IPS-NIHi11 (cell line): ENCODE measurements at places on chromosomes 4 and X.
A peak's percentile ranks its signal among the peaks of the same experiment; 100 is the strongest.

DNA sequence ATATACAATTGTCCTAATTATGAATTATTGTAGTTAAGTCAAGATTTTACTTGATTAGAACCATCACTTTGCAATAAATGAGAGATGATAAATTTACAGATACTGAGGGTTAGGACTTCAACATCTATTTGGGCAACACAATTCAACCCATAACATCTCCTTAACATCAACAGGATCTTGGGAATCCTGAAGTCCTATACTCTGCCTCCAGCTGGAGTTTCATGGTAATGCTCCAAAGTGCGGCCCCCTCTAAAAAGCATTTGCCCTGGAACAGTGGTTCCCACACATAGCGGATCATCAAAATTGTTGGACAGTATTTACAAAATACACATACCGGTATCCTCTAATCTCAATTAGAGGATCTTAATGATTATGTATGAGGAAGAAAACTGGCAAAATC is 618.6 kb downstream of the CENPC start:
- peak; percentile 14 for DNase-seq

DNA sequence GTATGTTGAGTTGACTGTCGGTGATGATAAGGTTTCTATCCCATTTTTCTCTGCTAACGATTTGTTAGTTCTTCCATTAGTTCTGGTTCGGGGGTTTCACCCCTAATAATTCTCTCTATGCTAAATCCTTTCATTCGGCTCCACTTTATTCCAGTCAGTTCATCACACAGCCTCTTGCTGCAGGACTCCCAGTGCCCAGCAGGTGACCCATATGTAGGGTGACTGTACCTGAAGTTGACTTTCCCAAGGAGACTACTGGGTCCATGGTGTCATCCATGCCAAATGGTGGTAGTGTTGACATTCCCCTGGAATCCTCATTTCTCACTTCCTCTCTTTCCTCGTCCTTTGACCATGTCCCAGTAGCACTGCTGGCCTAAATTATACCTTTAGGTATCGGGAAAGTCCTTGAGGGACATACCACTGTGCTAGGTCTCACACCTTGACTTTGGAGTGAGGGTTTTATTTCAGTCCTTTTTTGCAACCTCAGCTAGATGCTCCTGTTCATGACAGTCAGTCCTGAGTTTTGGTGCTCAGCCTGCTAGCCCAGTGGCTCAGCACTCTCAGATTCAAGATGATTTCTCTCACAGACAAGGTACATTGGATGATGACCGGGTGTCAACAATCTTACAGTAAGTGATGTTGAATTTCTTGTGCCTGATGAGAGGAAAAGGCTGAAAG is 105.1 kb upstream of the ARHGAP24 start:
- no peak for DNase-seq

GRCh38 chr4:173943547-173943946 is 339.9 kb downstream of the FBXO8 start:
- no peak for DNase-seq

DNA sequence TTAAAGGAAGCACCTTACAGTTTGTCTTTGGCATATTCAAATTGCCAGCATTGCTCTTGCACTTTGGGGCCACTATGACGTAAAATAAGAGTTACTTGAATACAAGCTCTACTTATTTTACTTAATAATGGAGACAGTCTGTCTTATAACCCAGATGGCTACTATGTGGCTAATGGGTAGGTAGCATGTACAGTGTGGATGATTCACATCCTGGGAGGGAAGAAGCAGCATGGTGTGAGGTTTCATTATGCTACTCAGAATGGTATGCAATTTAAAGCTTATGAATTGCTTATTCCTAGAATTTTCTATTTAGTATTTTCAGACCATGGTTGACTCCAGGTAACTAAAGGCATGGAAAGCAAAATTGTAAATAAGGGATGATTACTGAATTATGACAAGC is 761.8 kb upstream of the ATOH1 start:
- DNase-seq: no peak

GRCh38 chr4:149056615-149057014 is 614.4 kb upstream of the NR3C2 start:
- no peak for DNase-seq

GRCh38 chrX:39299615-39300014 is 498.4 kb downstream of the MID1IP1 start:
- no peak for DNase-seq

GRCh38 chr4:155062948-155063347 is 145.5 kb upstream of the NPY2R start:
- no peak for DNase-seq

- no peak for DNase-seq
Measured at GRCh38 chr4:38284294-38285030, 324.3 kb downstream of the PTTG2 start.

DNA sequence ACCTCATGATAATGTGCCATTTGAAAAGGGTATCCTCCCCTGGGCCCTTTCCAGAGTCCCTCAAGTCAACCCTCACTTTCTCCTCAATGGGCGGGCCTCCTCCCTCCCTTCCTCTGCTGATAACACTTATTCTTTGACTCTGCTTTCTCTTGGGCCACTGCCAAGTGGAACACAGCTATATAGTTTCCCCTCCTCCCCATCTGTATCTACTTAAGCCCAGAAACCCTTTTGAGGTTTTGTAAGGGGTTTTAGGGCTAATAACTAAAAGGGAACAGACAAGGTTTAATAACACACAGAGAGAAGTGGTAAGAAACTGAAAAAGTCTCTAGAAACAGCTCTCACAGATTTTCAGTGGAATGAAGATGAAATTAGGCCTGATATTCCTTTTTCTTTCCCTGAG is 116.7 kb downstream of the GPC3 start:
- no peak for DNase-seq

GRCh38 chr4:81638698-81639097 is 167.0 kb upstream of the RASGEF1B start:
- DNase-seq: no peak

- DNase-seq: no peak
Measured at GRCh38 chr4:11436084-11436483, 7.4 kb upstream of the HS3ST1 start.

DNA sequence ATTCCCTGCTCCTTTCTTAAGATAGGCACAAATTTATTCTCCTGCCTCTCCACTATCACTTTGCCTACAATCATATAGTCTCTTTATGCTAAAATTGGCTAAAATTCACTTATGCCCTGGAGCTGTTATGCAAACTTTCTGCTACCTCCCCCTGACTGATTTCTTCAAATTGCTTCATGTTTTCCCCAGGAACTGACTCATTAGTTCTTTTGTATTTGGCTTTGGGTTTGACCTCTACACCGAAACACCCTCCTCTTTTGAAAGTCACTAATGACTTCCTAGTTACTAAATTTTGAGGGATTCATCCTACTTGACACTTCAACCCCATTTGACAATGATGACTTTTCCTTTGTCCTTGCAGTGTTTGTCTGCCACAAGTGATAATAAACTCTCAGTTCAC is 222.6 kb downstream of the NDST4 start:
- no peak for DNase-seq

DNA sequence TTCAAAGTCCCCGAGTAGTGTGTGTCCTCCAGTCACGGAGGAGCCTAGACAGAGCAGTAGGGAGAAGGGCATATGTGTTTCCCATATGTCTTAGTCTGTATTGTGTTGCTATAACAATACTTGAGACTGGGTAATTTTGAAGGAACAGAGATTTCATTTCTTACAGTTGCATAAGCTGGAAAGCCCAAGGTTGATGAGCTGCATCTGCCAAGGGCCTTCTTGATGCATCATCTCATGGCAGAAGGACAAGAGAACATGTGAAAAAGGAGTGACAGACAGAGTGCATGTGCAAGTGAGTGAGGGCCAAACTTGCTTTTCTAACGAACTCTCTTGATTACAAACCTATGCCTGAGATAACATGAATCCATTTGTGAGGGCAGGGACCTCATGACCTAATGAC is 243.4 kb downstream of the ARHGAP10 start:
- no peak for DNase-seq

GRCh38 chr4:185599553-185600243 is 64.4 kb upstream of the PDLIM3 start:
- no peak for DNase-seq

GRCh38 chr4:41538017-41538733 is at the start of gene LIMCH1:
Gene LIMCH1 (plus strand): TSS chr4:41538157. CDS start chr4:41605996, 67,839 bp downstream.
- DNase-seq: peak; percentile 17

DNA sequence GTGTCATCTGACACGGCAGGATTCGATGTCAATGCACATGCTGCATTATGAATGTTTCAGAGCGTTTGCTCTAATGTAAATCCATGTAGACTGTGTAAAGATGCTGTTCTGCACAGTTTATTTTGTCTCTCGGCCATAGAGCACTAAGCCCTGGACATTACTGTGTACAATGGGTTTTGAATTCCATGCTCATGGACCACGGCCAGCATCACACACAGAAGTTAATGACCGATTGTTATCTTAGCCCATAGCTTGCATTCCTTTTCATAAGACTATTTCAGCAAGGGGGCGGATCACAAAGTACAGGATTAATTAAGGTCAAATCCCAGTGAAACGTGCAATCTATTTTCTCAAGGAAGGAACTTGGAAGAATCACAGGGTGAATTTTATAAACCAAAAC is 286.1 kb upstream of the TENM3 start:
- peak; percentile 39 for DNase-seq

DNA sequence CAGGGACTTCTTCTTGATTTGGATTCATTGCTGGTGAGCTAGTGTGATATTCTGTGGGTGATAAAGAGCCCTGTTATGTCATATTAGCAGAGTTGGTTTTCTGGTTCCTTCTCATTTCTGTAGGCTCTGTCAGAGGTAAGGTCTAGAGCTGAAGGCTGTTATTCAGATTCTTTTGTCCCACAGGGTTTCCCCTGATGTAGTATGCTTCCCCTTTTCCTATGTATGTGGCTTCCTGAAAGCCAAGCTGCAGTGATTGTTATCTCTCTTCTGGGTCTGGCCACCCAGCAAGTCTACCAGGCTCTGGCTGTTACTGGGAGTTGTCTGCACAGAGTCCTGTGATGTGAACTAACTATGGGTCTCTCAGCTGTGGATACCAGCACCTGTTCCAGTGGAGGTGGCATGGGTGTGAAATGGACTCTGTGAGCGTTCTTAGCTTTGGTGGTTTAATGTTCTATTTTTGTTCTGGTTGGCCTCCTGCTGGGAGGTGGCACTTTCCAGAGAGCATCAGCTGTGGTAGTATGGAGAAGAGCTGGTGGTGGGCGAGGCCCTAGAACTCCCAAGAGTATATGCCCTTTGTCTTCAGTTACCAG is 373.7 kb downstream of the AR start:
- no peak for DNase-seq

DNA sequence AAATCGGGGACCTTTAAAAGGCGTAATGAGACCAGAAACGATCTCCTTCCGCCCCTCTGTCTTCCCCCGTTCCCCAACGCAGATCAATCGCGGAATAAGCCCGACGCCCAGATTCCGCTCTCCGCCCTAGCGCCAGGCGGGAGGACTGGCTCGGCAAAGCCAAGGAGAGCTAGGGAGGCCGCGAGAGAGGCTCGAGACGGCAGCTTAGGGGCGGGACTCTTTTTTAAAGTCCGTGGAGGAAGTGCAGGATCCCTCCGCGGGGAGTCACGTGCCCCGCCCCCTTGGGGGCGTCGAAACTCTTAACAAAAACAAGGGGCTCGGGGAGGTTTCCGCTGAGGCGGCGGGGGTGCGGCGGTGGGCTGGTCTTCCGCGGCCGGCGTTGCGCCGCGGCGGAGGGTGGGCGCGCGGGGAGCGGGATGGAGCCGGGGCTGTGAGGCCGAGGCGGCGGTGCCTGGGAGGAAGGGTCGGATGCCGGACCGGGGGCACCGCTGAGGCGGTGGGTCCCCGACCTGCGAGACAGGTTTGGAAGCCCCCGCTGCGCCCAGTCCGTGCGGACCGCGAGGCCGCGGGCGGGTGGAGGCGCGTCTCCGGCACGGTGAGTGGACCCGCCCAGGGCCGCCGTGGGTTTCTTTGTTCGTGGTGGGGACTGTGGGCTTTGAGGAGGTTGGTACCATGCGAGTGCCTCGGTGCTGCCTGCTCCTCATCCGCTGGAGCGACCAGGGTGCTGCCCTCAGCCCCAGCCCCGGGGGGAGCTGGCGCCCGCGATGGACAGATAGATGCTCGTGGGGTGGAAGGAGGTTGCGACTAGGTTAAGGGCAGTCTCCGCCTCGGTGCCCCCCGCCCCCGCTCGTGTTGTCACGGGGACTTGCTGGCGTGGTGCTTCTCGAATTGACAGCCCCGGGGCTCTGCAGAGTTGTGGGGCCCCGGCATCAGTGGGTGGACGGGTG is at the start of gene CCNG2:
TSS of gene CCNG2 (plus strand) at position 296 of the 947 bp plus-strand sequence. CDS start 1,326 bp downstream, outside the sequence.
- peak; percentile 78 for DNase-seq

- DNase-seq: no peak
Measured at GRCh38 chr4:95293014-95293413, 255.8 kb downstream of the UNC5C start.

DNA sequence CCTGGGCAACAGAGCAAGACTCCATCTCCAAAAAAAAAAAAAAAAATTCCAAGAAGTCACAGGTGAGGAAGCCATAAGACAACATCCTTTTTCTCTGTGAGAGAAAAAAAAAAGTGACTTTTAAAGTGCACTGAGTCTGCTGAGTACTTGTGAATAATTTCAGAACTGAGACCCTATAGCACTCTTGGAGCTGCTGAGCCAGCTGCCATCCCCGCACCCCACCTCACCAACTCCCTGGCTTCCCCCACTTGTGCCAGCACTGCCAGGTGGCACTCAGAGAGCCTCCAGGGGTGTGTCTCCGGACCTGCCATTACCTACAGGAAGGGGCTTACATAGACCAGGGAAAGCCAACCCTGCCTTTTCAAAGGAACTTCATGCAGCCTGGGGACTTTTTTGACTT is 39.2 kb upstream of the HS3ST1 start:
- DNase-seq: no peak

DNA sequence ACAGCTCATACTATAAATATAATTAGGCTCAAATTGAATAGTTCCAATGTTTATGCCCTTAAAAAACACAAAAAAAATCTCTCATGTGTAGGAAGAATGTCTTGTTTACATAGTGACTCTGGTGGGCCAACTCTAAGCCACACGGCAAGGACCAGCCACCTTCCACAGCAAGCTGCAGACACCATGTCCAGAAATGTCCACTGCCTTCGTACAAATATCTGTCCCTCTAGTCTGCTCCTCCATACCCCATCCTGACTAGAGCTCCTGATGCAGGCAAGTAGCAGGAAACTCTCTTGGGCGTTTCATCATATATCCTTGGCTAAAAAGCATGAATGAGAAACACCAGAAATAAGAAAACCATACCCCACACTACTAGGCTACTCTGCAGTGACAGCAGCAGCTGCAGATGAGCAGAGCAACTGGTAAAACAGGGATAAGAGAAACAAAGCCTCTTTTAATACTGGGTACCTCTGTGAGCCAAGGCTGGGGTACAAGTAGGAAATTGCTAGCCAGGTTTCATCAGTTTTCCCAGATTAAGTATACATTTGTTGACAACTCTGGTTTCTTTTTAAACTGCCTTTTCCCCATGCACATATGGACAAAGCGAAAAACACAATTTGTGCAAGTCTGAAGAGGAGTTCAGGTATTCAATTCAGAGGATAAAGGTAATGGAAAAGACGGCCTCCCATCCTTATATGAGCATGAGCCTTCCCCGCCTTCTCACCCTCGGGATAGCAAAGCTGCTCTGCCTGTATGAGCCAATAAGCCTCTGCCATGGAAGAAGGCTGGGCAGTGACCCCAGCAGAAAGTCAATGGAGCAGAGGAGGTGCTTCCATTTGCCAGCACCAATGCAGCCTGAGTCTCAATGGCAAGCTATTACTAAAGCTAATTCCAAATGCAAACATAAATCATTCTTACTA is 245.4 kb downstream of the DCLK2 start:
- no peak for DNase-seq

- no peak for DNase-seq
Measured at GRCh38 chr4:101141230-101141629, 206.1 kb downstream of the PPP3CA start.

GRCh38 chrX:43474321-43474720 is 181.8 kb upstream of the MAOA start:
- DNase-seq: peak; percentile 7
